ENCODE measurements at places on chromosomes 6 and 20.
A peak's percentile ranks its signal among the peaks of the same experiment; 100 is the strongest.

GRCh38 chr6:139649732-139650131, 275.3 kb upstream of the CITED2 start:
- no peak for DNase-seq

GRCh38 chr20:53387983-53388675, 205.5 kb downstream of the ZNF217 start:
- no peak for DNase-seq

- no peak for DNase-seq
Measured at GRCh38 chr6:21158873-21159272, 434.7 kb upstream of the SOX4 start.

DNA sequence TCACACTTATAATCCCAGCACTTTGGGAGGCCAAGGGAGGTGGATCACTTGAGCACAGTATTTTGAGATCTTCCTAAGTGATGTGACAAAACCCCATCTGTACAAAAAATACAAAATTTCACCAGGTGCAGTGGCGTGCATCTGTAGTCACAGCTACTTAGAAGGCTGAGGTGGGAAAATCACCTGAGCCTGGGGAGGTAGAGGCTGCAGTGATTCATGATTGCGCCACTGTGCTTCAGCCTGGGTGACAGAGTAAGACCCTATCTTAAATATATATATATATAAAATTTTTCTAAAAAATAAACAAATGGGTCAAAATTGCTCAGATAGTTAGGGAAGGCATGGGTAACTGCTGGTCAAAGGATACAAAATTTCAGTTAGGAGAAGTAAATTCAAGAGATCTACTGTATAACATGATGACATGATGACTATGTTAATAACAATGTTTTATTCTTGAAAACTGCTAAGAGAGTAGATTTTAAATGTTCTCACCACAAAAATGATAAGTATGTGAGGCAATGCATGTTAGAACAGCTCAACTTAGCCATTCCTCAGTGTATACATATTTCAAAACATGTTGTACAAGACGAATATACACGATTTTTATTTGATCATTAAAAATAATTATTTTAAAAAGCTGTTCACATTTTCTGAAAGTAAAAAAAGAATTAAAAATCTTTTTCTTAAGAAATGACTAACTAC, 24.4 kb downstream of the TBC1D32 start:
- no peak for DNase-seq

- no peak for DNase-seq
Measured at GRCh38 chr6:43213431-43213830, 15.8 kb downstream of the DNPH1 start.

DNA sequence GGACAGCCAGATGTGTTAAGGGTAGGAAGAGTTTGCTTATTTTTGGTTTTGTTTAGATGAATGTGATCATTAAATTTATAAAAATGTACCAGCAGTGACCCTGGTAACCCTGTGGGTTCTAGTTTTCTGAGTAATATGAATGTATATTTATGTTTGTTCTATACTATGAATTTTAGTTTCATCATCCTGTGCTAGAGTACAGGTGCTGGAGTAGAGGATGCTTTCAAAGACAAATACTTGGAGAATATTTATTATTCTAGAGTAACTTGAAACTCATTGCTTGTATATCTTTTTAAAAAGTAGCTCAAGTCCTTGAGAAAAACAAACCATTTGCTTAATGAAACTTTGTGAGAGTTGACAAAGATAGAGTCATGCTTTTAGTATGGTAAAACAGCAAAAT, 7.8 kb downstream of the LRRC1 start:
- DNase-seq = no peak

GRCh38 chr6:109441069-109441816, 719 bp downstream of the SMPD2 start:
- peak; percentile 39 for DNase-seq

DNA sequence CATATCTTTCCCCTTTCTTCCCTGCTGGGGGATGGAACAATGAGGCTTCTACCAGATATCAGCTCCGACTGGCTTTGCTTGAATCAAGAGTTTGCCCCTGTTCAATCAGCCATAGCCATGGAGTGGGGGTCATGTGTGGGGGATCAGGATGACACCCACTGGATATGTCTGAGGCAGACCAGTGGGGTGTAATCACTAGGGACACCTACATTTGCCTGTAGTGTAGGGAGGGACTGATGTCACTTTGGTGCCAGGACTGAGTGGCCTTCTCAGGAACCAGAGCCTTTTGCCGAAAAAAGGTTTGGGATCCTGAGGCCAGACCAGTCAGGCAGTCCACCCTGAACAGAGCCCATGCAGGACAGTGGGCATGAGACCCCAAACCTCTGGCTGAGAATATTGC, 1.0 kb downstream of the ITPA start:
- DNase-seq = no peak

DNA sequence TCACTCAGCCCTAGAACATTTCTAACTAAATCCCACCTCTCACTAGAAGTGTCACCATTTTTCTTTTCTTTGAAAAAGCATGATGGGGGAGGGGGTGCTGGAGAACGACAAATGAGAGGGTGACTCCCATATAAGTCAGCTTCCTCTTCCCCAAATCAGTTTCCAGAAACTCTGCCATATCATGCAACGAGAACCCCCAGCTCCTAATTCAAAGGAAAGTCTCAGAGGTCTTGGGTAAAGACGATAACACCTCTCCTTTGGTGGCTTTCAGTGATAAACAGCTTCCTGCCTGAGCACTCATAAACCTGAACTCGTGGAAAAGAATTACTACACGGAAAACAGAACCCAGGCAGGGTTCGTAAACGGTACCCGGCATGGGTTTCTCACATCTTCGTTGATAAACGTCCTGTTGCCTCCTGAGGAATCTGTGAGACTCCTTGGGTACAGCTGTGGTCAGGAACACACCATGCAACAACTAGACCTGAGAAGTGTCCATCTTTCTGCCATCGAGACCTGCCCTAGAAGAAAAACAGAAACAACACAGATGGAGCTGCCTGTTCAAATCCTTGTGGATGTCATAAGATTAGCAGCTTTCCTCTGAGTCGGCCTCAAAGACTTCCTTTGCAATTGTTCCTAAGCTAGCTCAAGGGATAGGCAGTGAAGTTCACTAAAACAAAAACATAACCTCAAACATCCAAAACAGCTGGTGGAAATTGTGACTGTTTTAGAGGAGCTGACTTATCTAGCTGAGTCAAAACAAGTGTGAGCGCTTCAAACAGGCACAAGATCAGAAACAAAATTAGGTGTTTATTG, 185.8 kb upstream of the PRDM1 start:
- DNase-seq = no peak

GRCh38 chr6:149267072-149267471, 50.4 kb upstream of the TAB2 start:
- DNase-seq = no peak

GRCh38 chr20:5078399-5078958, 41.3 kb downstream of the PCNA start:
- peak; percentile 84 for DNase-seq
